HTR-8/SVneo (cell line): ENCODE measurements at places on chromosomes 5 and 9.
A peak's percentile ranks its signal among the peaks of the same experiment; 100 is the strongest.

- DNase-seq, result no peak
Measured at GRCh38 chr9:113626735-113627495, 163.4 kb downstream of the RGS3 start.

DNA sequence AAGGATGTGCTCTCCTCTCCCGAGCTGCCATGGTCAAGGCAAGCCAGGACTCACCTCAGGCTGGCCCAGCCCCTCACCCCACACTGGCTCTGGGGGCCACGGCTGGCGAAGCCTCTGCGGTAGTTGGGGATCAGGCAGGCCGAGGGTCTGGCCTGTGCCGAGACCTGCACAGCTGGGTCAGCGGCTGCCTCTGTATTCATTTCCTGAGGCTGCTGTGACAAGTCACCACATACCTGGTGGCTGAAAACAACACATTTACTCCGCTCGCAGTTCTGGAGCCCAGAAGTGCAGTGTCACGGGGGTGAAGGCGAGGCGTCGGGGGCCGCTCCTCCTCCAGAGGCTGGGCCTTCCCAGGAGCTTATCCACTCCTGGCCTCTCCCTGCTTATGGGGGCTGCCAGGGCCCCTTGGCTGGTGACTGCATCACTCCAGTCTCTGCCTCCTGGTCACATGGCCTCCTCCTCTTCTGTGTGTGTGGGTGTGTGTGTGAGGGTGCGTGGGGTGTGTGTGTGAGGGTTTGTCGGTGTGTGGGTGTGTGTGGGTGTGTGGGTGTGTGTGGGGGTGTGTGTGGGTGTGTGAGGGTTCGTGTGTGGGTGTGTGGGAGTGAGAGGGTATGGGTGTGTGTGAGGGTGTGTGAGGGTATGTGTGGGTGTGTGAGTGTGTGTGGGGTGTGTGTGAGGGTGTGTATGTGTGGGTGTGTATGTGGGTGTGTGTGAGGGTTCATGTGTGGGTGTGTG, 3.2 kb upstream of the SCGB3A1 start:
- no peak for DNase-seq

DNA sequence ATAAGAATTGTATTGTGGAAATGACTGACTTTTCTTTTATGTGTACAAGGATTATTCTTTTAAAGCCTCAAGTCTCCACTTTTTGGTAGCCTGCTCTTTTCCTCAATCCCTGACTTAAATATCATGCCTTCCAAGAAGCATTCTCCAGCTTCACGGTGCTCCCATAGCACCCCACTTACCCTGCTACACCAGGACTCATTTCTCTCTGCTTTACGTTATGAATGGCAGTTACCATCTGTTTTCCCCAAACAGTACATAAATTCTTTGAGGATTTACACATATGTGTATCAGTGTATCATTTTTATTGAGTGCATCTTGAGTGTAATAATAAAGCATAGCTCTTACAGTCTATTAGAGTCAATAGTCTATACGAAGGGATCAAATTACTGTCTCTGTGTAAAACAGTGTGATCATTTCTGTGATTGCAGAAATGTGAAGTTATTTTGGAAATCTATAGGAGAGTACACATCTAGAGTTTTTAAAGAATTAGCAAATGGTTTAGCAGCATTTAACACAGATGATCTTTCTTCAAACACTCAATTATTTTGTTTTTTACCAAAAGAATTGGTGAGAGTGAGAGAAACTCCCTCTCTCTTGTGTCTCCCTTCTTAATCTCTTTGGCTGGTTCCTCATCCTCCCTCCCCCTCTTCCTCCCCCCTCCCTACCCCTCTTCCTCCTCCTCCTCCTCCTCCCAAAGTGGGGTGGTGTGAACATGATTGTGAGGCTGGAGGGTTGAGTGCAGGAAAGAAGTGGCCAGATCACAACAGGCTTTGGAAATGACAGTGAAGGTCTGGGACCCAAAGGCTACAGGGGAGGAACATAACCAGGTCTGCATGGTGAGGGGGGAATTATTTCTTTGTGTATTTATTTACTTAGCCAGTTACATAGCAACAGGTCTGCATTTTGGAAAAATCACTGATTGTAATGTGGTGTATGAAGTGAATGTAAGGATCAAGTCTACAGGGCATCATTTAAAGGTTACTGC, 27.6 kb upstream of the ECM2 start:
- no peak for DNase-seq

DNA sequence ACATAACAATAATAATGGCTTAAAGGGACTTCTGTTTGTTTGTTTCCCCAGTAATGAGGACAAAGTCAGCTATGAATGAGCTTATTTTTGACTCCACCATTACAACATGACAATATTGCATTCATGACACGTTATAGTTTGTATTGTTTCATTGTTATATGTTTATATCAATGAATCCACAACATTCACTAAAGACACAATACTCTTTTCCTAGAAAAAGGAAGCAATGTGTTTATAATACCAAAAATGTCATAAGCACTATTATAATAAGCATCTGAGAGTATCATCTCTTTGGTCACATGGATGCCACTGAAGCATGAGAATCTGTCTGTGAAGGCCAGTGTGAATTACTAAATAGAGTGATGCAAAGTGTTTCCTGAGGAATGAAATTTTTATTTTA, 1026.9 kb upstream of the C9orf72 start:
- DNase-seq, result no peak

DNA sequence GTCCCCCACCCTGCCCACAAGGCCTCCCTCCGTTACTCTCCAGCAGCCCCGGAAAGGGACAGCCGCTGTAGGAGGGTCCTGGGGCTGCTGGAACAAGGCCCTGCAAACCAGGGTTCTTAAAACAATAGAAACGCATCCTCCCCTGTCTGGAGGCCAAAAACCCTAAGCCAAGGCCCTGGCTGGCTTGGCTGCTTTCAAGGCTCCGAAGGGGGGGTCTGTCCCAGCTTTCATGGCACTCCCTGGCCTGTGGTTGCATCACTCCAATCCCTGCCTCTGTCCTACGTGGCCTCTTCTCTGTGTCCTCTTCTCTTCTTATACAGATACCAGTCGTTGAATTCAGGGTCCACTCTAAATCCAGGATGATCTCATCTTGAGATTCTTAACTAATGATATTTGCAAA, 7.4 kb upstream of the UBAC1 start:
- no peak for DNase-seq

- DNase-seq, result no peak
Measured at GRCh38 chr9:27571011-27571410, 2.3 kb downstream of the C9orf72 start.

- no peak for DNase-seq
Measured at GRCh38 chr5:14954616-14955343, 83.2 kb upstream of the ANKH start.

DNA sequence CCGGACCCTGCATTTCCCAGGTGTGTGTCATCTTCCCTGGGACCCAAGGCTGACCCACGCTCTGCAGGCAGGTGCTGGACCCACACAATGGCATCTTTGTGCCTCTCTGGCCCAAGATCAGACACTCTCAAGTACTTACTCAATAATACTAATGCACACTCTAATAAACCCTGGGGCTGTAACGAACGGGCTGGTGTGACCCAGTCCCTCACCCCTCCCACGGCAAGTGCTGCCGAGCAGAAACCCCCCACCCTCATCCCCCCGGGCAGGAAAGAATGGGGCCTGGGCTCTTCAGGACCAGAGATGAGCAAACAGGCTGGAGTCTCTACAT, 1.1 kb upstream of the OBP2B start:
- DNase-seq, result no peak

- no peak for DNase-seq
Measured at GRCh38 chr5:138067945-138068344, 15.9 kb upstream of the WNT8A start.

DNA sequence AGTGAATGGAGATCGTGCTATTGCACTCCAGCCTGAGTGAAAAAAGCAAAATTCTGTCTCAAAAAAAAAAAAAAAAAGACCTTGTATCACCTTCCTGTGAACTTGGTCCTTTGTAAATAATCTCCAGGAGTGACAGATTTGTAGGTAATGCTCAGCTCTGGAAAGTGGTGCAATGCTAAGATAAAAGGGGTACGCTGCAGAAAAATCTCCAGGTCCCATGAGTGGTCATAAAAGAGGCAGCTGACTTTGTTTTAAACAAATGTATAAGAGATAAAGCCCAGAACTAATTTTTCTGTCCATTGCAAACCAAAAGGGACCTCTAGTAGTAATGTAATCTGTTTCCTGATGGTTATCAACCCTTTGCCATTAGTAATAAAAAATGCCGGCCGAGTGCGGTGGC, 33.7 kb downstream of the RNF44 start:
- no peak for DNase-seq

- no peak for DNase-seq
Measured at GRCh38 chr9:34365282-34365681, 11.4 kb downstream of the MYORG start.

DNA sequence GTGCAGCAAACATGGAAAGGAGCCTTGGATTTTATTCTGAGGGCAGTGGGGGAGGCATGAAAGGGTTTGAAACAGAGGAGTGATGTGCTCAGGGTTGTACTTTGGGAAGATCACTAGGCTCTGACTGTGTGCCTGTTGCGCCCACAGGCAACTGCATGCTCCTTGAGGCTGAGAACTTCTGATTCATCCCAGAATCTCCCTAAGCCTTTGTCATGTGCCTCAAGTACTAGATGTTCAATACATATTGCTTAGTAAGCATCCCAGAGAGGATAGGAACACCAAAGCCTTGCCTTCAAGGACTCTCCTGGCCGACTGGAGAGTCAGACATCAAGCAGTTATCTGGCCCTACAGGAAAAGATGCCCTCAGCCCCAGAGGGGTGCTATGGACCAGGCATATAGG, 54.1 kb downstream of the ARHGEF37 start:
- DNase-seq, result no peak

- DNase-seq, result no peak
Measured at GRCh38 chr5:58497386-58497785, 6.2 kb downstream of the GAPT start.

DNA sequence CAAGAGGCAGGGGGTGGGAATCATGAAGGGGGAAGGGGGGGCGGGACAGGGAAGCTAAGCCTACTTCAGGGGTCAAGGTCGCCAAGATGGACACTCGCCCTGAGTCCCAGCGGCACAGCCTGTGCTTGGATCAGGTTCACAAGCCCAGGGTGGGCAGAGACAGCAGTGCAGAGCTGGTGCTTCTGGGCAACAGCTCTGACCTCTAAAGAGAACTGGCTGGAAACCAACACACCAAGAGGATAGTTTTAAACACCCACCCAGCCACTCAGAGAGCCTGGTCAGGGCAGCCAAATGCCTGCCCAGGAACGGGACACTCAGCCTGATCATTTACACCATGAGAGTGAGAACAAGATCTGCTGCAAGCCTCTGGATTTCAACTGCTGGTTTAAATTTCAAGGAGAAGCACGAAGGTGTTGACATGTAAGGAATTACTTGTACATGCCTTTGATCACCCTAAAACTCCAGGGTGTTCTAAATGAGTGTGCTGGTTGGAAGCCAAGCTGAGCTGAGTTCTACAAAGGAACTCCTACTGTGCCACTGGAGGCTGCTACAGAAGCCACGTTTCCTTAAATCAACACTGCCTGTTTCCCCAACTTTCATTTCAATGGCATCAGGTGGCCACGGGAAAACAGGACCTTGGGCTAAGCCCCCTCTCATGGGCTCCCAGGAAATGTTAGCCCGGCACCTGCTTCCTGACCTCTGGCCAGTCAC, 91.5 kb downstream of the TTLL11 start:
- DNase-seq, result no peak

DNA sequence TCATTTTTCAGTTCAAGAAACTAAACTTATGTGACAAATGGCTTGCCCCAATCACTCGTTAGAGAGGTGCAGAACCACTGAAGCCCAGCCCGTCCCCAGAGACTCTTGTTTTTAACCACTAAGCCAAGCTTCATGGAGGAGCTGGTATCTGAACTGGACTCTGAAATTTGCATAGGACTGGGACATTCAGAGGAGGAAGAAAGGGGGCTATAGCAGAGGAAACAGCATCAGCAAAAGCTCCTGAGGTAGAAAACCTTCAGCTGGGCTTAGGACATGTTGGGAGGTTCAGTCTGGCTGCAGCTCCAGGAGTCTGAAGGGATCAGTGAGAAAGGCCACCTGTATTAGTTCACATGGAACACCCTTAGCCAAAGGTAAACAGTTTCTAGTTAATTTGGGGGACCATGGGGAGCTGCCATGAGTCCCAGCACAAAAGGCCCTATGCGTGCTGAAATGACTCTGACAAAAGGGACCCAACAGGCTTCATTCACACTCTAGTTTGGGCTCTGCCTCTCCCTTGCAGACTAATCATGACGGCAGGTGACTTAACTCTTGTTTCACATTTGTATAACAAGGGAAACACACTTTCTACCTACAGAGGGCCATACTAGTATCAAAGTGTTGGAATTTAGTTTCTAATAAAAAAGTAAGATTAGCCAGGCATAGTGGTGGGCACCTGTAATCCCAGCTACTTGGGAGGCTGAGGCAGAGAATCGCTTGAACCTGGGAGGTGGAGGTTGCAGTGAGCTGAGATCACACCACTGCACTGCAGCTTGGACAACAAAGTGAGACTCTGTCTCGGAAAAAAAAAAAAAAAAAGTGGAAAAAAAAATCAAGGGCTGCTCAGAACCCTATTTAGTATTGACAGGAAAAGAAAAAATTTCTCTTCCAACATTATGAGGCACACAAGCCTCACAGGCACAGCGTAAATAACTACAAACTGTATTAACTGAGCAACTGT, 10.2 kb downstream of the FBXO10 start:
- no peak for DNase-seq

DNA sequence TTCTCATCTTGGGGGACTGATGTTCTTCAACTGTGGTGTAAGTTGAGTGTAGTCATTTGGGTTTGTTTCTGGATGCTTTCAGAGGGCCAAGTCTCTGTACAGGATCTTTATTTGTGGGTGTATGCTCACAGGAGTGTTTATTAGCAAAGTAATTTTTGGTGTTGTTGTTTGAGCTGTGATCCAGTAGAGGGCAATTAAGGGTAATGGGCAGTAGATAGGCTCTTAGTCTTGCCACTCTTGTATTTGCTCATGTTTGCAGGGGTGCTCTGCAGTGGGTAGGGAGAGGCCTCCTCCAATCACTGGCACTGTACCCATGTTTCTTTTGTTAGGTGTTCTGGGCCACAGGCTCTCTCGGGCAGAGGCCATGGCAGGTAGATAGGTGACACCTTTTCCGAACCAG, 45.9 kb upstream of the ITGA2 start:
- DNase-seq, result no peak

DNA sequence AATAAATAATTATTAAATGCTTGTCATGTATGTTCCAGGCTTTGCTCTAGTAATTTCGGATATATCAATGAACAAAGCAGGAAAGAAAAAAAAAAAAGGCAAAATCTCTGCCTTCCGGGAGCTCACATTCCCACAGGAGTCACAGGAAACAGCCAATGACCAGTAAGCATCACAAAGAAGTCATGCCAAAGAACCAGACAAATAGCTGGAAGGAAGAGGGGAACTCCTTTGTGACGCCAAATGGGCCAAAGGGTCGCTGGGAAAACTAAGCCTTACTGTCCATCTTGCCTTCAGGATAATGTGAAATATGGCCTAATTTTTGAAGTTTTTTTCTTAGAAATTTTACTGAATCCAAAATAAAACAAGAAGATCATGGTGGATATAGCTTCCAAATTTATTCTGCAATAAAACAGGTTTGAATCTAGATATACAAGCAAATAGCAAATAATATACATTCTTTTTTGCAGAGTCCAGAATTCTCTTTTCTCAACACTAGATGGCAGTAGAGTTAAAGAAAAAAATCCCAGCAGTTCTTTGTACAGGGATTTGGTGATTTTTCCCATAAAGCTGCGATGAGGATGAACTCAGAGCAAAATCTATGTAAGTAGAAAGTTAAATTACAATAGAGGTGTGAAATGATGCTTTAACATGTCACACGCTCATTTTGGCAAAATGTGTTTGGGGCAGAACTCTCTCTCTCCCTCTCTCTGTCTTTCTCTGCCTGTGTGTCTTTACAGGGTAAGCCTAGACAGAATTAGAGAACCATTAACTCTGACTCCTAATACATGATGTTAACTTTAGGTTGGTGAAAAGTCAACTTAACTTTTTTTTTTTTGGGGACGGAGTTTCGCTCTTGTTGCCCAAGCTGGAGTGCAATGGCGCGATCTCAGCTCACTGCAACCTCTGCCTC, 60.0 kb upstream of the TUT7 start:
- peak; percentile 31 for DNase-seq
